ENCODE measurements at places on chromosomes 2 and 18.

DNA sequence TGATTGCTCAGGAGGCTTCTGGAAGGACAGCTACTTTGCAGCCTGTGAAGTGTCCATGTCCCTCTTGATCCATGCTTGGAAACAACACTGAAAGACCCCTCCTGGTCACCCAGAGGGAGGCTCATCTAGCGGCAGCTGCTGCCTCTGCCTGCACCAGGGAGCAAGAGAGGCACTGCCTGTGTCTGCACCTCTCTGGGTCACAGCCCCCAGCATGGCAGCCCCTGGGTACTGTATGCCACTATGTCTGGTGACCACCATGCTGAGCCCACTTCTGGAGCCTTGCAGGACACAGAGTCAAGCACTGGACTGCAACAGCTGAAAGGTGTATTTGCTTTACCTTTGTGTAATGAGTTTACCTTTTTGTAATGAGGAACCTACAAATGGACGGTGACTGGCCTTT, 186.3 kb upstream of the MYT1L start:
- no peak for DNase-seq

DNA sequence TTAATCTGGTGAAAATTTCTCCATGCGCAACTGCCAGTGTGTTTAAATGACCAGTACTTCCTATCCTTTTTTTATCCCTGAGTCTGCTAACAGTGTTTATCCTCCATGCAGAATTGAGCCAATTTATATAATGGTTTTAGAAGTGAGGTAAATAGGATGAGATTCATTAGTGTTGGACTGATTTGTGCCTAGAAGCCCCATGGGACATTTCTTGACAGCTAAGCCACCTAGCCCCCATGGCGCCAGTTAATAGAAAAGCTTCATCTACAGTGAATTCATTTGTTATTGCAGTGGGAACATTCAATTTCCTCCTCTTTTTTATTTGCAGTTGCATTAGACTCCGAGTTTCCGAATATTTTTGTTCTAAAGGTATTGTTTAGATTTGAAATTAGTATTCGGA, 175.6 kb downstream of the ARL6IP6 start:
- no peak for DNase-seq

- DNase-seq, result no peak
Measured at GRCh38 chr18:6793986-6794385, 64.5 kb downstream of the ARHGAP28 start.

DNA sequence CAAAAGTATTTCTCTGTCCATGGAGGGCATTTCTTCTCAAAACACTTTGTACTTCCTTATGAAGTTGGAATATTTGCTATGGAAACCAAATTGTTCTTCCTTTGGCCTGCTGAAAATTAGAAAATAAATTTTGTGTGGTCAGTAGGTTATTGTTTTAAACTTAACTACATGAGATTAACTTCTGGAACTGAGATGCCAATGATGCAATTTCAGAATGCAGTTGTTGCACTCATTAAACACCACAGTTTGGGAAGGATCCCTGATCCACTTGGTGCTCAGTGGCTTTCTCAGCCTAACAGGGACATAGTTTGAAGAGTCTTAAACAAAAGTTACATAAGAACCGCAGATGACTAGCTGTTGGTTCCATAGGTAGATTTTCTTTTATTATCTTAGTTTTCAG, 23.3 kb upstream of the IL1R1 start:
- DNase-seq, result no peak

DNA sequence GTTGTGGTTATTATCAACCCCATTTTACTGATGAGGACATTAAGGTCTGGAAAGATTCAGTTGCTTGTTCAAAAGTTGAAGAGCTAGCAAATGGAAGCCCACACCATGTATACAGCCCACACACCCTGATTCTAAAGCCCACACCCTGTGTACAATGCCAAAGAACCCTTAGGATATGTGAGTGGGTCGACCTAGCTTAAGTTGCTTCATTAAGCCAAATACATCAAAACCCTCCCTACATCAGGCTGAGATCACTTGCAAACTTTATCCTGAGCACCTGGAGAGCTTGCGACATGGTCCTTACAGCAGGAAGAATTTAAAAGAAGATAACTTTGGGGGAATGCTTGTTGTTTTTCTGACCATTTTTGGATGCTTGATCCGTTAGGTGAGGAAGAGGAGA, 435 bp upstream of the ARHGAP25 start:
- no peak for DNase-seq

- DNase-seq, result no peak
Measured at GRCh38 chr2:215796140-215796855, 217.1 kb downstream of the MREG start.

DNA sequence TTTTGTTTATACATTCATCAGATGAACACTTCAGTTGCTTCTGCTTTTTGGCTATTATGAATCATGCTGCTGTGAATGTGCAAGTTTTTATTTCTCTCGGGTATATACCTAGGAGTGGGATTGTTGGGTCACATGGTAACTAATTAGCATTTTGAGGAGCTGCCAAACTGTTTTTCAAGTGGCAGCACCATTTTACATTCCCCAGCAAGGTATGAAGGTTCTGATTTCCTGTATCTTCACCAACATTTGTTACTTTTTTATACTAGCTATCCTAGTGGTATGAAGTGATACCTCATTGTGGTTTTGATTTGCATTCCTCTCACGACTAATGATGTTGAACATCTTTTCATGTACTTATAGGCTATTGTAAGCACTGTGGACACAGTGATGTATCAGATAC, 53.9 kb downstream of the DYNC1I2 start:
- no peak for DNase-seq

- DNase-seq, result no peak
Measured at GRCh38 chr2:173458991-173459780, 104.5 kb downstream of the CDCA7 start.

GRCh38 chr2:196233021-196233804, 61.8 kb upstream of the STK17B start:
- no peak for DNase-seq

DNA sequence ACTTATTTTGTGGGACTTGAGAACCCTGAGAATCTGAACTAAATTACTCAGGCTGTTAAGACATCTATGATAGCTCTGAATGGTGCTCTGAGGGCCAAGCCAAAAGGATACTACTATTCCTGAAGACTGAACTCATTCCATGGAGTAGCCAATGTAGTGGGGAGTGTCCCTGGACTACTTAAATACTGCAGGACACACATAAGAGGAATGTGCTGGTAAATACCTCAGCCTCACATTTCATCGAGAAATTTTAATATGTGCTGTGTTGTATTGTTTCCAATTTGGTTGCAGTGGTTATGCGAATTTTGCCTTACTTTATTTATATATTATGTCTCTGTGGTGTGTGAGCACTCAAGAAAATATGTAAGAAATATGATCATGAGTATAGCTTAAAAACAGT, 264.4 kb upstream of the FIGN start:
- no peak for DNase-seq

DNA sequence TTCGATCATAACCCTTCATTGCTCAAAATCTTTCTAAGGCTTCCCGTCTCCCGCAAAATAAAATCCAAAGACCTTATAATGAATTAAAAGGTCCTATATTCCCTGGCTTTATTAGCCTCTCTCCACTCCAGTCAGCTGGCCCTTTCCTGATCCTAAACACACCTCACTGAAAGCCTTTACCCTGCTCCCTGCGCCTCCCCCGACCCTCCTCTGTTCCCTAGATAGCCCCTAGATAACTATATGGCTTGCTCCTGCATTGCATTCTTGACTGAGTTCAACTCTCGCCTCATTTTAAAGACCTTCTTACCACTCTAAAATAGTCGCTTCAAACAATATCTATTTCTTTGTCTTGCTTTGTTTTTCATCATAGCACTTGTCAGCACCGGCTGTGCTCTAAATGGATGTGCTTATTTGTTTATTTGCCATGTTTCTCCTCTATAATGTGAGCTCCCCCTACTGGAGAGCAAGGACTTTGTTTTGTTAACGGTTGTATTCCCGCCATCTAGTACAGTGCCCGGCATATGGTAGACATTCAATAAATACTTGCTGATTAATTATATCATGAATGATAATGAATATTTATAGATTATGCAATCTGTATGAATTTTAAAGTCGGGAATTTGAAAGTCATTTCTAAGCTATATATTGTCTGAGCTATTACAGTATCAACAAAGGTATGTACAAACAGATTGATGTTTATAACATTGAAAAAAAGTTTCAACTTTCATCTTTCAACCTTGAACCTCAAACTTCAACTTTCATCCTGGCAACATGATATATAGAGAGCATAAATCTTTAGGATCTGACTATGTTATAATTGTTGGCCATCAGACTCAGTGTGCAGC, 32.4 kb upstream of the VIT start:
- no peak for DNase-seq

GRCh38 chr2:206311026-206311425, 36.6 kb downstream of the ZDBF2 start:
- DNase-seq, result no peak

DNA sequence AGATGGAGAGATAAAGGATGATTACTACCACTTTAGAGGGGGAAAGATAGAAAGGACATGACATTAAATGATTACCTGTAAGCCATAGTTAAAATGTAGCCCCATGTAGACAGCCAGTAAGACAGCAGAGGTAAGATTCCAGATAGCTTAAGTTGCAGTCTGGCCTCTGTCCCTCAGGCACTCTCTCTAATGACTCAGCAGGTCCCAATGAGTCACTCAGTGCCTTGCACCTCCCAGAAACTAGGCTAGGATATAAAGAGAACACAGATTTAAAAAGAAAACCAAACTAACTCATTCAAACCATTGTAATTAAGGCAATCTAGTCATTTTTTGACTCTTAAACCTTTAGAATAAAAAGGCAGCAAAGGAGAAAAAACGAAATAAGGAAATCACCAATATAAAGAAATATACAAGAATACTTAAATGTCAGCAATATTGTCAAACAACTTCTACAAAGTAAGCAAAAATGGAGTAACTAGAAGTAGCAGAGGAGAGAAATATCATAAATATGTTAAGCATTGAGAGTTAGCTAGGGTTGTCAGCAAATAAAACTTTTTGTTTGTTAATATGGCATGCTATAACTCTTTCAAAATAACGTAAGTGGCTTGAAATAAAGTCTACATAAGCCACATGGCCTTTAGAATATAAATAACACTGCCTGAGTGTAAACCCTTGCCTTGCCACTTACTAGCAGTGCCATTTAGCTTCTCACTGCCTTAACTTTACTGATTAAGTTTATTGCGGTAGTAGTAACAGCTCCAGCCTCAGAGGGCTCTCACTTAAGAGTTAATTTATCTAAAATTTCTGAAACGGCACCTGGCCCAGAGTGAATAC, 48.5 kb downstream of the SOCS6 start:
- DNase-seq, result no peak

DNA sequence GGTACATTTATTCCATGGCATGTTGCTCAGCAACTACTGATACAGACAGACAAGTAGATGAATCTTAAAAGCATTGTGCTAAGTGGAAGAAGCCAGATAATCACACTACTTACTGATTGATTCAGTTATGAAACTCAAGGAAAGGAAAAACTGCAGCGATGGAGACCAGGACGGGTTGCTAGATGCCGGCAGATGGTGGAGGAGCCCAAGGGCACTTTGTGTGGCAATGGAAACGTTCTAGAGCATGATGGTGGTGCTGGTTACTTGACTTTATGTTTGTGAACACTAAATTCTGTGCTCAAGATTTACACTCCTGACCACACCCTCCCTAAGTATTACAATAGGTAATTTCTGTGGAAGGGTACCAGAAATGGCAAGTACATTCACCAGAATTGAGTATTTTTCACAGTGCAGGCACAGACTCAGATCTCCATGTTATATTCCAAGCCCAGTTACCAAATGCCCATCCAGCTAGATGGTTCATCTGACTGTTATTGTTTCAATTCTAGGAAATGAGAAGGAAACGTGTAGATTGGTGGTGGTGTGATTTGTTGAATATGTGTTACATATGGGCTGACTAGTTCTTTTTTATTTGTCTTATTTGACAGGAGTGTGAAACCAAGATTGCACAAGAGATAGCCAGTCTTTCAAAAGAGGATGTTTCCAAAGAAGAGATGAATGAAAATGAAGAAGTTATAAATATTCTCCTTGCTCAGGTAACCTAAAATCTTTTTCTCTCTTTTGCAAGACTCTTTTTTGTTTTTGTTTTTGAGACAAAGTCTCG, 55.1 kb downstream of the RALBP1 start:
- DNase-seq, result no peak

GRCh38 chr2:190138032-190138431, 75.5 kb upstream of the MSTN start:
- DNase-seq, result no peak

- DNase-seq, result no peak
Measured at GRCh38 chr2:137921105-137921880, 43.0 kb upstream of the HNMT start.

- DNase-seq, result no peak
Measured at GRCh38 chr2:180505203-180505602, 475.2 kb upstream of the UBE2E3 start.

DNA sequence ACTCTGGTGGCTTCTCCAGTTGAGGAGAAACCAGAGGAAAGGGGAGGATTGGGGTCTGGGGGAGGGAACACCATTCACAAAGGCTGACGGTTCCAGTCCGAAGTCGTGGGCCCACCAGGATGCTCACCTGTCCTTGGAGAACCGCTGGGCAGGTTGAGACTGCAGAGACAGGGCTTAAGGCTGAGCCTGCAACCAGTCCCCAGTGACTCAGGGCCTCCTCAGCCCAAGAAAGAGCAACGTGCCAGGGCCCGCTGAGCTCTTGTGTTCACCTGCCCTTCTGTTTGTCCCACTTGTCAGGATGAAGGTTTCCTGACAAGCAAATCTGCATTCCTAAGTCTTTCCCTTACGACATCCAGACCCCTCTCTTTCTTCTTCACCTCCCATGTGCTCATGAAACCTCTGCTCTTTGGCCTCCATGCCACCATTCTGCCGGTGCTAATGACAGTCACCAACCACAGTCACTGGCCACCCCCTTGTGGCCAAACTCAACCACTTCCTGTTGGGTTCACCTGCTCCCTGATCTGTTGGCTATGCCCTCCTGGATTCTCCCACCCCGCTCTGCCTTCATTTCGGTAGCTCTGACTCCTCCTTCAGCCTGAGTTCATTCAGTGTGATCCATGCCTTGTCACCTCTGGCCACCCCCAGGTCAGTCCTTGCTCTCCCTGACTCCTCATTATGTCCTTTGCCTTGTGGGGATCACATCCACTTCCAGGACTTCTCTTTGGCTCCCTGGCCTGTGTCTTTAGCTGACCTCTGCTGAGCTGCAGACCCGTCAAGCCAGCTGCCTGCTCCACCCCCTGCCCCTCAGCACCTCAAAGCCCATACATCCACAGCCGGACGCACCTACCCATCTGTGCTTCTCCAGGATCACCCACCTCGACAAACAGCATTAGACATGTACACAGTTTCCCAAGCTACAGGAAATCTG, 17.6 kb downstream of the EMX1 start:
- DNase-seq, result no peak

DNA sequence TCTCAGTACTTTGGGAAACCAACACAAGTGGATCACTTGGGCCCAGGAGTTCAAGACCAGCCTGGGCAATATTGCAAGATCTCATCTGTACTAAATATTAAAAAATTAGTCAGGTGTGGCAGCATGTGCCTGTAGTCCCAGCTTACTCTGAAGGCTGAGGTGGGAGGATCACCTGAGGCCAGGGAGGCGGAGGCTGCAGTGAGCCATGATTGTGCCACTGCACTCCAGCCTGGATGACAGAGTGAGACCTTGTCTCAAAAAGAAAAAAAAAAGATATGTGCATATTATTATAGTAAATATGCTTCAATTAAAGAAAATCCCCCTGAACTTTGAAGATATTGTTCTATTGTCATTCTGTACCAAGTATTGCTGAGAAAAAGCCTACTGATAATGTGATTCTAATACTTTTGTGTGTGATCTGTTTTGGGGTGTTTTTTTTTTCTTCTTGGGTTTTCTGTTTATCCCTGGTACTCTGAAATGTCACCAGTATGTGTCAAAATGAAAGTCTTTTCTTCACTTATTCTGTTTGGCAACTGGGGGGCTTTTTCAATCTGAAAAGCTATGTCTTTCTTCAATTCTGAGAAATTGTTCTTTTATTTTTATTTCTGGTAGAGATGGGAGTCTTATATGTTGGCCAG, 13.2 kb downstream of the NEURL3 start:
- DNase-seq, result no peak

All from activated CD8-positive, alpha-beta memory T cell treated with anti-CD3 and anti-CD28 coated beads for 1 hour (primary cell).